ENCODE measurements at places on chromosomes 2 and 18. TPM values are rescaled to one million over a fixed set of nuclear protein-coding genes. Genes with fewer than 3 reads are reported as not detected.
A peak's percentile ranks its signal among the peaks of the same experiment; 100 is the strongest.

DNA sequence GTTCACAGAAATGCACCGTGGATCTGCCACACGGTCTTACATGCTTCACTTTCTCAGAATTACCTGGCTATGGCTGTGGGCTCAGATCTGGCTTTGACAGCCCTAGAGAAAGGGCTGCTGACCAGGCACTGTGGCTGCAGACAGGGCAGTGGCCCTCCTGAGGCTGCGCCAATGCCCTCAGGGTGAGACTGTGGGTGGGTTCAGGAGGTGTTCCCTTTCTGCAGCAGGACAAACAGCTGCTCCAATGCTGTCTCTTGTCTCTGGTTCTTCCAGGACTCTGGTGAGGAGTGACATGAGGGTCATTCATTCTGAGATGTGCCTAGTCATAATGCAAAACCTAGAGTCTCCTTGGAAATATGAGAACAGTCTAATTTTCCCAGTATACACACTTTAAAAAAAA is 90.5 kb upstream of the SMIM21 start:
- DNase-seq = no peak

DNA sequence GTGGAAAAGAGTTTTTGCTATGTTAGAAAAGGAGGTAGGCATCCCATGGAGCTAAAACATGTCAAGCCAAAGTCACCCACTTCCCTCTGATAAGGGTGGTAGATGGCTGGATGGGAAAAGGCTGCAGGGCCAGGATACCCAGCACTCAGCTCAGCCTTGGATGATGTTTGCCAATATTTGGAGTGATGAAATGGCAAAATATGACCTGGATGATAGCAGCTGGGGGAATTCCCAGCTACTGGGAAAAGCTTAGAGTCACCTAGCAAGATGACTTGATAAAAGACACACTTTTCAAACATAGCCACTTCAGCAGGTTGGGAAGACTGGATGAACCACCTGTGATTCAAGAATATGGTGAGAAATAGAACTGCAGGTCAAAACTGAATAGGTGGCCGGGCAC is 10.1 kb downstream of the RFX8 start:
- no peak for DNase-seq

- DNase-seq = no peak
Observed at GRCh38 chr2:118803012-118803411, 44.4 kb downstream of the EN1 start.

DNA sequence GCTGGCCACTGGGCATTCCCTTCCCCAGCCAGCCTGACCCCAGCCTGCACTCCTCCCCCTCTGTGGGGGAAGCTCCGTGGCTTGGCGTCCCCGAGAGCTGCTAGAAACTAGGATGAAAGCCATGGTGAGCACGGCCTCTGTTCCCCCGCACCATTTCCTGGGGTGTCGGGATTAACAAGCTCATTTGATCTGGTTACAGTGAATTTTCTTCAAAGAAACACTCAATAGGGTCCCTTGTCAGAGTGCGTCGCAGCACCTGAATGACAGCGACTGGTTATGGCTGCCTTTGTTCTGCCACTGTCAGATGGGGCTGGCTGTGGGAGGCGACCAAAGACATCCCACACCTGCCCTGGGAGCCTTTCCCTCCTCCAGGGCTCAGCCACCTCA is 7.7 kb upstream of the ALPI start:
- DNase-seq = no peak

DNA sequence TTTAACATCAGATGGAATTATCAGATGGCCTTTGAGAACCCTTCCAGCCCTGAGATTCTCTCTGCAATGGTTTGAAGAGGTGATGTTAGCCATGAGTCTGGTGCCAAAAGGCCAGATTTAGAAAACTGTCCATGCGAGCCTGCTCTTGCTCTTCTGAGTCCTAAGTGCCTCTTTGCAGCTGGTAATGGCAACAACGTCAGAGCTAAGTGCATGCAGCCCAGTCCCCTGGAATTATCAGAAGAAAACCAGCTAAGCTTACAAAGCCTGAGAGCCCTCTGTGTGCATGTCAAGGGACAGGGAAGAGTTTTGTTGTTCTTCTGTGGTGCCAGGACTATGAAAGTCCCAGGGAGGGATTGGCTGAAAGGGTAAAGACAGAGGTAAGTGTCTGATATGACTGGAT is 89.8 kb downstream of the LOXHD1 start:
- no peak for DNase-seq

DNA sequence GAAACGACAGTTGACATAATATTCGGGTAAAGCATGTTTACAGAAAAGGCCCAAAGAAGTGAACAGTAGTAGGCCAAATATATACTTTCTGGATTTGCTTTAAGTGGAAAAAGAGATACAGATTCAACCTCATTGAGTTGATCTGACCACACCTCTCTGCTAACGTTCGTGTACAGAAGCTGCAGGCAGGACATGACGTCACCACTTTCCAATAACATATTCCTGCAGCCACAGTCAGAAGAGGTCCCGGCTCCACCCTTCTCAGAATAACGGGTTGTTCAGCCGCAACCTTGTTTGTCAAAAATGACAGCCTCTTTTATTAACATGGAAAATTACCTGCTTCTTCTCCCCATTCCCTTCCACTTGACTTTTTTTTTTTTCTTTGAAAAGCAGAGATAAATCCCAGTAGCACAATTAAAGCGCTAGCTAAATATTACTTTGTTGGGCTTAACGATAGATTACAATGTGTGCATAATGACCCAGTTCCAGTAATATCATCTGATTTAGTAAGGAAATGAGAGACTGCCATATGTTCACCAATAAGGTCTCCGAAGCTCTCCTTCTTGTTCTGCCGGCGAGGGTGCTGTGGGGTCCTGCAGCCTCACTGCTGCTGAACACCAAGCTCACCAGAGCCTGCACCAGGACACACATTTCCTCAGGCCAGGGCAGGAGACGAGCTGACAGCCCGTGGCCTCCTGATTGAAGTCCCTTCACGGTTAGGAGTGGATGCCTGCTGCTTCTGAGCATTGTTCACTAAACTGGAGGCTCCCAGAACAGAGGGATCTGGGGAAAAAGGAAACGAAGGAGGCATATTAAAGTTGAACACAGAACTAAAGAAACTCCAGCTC is 451.0 kb upstream of the SALL3 start:
- no peak for DNase-seq

- no peak for DNase-seq
Observed at GRCh38 chr2:11903085-11903606, 156.7 kb downstream of the LPIN1 start.

DNA sequence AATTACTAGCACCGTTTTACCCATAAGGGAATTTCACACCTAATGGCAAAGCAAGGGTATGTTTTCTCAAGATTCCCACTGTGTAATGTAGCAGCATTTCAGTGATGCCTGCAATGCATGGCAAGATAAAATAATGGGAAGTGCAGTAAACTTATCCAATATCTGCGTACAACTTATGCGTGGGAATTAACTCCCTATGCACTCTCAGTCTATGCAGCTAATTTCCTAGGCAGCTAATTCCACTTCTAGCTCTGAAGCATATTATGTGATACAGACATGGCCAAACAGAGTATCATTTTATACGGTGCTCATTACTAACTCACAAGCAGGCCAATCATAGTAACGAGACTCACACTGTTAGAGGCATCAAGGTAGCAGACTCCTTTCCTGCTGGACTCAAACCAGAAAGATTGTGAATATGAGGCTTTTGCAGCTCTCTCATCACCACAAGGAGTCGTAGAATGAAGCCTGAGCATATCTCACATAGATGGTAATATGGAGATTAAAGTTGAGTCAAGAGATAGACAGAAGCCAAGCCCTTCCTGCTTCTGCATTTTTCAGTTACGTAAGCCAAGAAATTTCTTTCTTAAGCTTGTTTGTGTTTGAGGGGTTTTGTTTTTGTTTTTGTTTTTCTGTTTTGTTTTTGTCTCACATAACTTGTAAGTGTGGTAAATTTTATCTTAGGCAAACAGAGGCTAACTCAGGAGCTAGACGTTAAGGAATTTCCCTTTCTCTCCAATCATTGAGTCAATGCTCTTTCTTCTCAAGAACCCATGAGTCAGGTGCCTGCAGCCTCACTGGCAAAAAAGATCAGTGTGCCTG is 34.8 kb upstream of the ITGAV start:
- DNase-seq = no peak

DNA sequence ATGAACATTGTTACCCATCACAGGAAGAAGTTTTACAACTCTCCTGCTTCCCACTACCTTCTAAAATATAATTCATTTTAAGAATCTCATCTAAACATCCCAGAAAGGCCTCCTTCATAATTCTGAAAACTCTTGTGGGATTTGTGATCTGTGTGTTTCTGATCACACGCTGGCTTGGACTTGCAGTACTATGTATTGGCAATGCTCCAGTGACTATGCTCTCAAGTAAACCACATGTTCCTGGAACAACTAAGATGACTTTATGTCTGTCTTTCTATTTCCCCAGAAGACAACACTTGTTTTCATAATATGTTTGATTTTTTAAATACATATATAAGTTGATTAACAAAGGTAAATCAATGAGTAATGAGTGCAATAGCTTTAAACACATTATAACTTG is 376.6 kb upstream of the NETO1 start:
- no peak for DNase-seq

- peak; percentile 80 for DNase-seq
Observed at GRCh38 chr2:28583899-28584553, 88.2 kb downstream of the PLB1 start.

DNA sequence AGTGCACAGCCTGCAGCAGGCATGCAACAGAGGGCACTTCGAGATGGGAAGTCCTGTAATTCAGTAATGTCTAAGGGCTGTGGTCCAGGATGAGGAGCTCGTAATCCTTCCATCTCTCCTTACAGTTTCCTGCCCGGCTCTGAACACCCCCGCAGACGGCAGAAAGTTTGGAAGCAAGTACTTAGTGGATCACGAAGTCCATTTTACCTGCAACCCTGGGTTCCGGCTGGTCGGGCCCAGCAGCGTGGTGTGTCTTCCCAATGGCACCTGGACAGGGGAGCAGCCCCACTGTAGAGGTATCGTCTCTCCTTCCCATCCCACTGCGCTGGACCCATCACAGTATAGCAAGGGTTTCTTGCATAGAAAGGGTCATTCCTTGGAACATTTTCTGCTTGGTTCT is 26.7 kb downstream of the FBLN7 start:
- no peak for DNase-seq

- no peak for DNase-seq
Observed at GRCh38 chr2:96110621-96111256, 5.6 kb downstream of the ADRA2B start.

DNA sequence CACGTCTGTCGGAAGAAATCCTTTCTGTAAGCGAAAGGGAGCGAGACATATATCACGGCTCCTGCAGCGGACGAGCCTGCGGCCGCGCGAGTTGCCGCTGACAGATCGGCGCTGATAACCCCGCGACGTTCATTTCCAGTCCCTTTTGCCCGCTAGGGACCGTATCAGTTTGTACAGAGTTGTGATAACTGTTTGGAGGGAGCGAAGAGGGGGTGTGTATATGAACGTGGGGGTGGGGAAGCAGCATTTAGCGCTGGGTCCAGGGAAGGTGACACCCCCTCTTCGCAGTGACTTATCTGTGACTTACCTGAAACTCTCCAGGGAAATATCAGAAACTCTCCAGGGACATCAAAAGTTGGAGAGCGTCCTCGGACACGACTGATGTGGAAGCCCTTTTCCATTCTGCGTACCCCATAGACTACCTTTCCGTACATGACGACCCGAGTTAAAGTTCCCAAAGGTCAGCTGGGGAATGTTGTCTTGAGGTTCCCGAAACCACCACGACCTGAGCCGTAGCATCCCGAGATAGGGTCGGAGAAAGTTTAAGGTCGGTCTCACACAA is 948 bp upstream of the GATA6 start:
- DNase-seq = no peak

DNA sequence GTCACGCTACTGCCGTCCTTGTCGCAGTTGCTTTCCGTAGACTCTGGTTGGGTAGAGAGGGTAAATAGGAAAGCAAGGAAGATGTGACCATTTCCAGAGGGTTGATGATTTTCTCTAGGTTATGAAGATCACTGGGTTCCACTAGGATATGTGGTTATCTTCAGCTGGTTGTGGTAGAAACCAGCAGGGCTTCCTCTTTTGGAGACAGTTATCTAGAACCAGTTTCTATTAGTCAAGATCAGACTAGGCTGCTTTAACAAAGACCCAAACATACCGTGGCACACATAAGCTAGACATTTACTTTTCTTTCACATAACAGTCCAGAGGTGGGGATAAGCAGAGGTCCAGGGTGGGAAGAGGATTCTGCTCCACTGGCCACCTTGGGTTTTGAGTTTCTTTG is 59.6 kb downstream of the FASTKD2 start:
- DNase-seq = no peak

GRCh38 chr2:159807183-159808031 is 9.4 kb upstream of the CD302 start:
- DNase-seq = peak; percentile 52

DNA sequence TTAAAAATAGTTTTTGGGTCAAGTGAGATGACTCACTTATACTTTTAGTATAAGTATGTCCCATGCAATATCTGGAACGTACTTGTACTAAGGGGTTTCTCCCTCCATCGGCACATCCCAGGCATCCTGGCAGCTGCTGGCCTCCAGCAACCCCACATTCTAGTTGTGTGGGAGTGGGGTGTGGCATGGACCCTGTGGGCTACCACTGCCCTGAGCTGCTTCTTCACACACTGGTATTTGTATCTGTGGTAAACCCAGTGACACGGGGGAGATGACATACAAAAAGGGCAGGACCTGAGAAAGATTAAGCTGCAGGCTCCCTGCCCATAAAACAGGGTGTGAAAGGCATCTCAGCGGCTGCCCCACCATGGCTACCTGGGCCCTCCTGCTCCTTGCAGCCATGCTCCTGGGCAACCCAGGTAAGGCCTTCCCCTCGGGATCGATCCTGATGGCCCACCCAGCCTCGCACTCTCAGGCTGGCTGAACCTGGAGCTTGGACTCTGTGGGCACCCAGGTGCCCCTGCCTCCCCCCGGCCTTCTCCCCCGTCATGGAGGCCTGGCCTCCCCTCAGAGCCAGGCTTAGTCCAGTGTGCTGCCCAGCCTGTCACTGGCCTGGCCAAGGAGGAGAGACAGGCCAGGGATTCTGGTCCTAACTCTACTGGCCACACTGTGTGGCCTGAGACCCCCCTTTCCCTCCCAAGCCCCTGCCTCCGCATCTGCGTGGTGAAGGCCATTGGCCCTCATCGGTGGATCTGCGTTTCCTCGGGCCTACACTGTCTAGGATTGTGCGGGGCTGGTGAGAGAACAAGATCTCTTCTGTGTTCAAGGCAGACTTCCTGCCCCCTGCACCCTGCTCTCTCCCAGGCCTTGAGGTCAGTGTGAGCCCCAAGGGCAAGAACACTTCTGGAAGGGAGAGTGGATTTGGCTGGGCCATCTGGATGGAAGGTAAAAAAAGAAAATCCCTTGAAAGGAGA is at the start of gene GNLY:
Gene GNLY (plus strand): TSS at position 307 of the 974 bp plus-strand sequence. CDS start 61 bp downstream, at position 368.
- DNase-seq = no peak

- DNase-seq = no peak
Observed at GRCh38 chr2:235204948-235205347, 253.1 kb downstream of the SH3BP4 start.

GRCh38 chr2:158729873-158730620 is 65.1 kb upstream of the DAPL1 start:
- no peak for DNase-seq

GRCh38 chr2:159209341-159210306 is 76.9 kb downstream of the WDSUB1 start:
- DNase-seq = no peak

MSTN gene
- total RNA-seq = 0.12 TPM

PROKR1 gene
- not detected for total RNA-seq

STARD7 gene
- total RNA-seq = 160 TPM

PLEK gene
- 0.22 TPM for total RNA-seq

RFTN2 gene
- total RNA-seq = not detected

UGT1A7 gene
- total RNA-seq = not detected

CRYBA2 gene
- total RNA-seq = not detected
